ENCODE measurements at places on chromosomes 3 and 15.

GRCh38 chr15:73081321-73081958, 29.2 kb downstream of the NEO1 start:
- DNase-seq: no peak

- no peak for DNase-seq
These were observed 367.2 kb upstream of the AGTR1 start for GRCh38 chr3:148330542-148330941.

DNA sequence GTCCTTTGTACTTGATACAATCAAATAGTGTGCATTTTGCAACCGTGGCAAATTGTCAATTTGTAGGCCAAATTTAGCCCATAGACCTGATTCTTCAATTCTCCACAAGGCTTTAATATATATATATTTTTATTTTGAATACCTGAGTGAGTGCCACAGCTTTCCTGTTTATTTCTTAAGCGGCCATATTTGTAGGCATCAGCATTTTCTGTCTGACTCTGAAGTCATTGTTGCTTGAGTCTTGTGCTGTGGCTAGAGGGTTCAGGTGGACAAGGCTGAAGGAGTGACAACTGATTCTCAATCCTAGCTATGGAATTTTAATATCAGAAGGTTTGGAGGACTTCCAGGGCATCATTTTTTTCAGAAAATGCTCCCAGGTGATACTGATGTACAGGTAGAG, 75.6 kb upstream of the NAALADL2 start:
- DNase-seq: no peak

DNA sequence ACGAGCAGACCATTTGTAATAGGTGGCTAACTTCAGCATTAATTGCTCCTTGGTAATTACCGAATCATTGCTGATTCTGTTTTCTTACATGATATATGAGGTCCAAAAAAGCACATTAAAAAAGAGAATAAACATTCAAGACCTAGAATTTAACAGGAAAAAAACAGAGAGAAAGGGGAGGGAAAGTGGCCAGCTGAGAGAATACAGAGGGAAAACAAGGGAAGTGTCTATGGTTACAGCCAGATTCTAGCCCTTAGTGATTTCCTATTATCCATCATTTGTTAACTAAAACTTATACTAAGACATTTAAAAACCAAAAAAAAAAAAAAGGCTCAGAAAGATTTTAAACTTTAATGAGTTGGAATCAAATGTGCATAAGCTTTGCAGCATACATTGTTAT, 168.7 kb downstream of the LRTM1 start:
- DNase-seq: no peak

- DNase-seq: no peak
These were observed 3.3 kb downstream of the PIK3CA start for GRCh38 chr3:179151474-179151873.

All from stimulated activated CD4-positive, alpha-beta T cell treated with anti-CD3 and anti-CD28 coated beads, Interleukin-15, amount 100 ng/mL, for 1 hour (primary cell).